ENCODE measurements at places on chromosomes 7 and 10. TPM values are rescaled to one million over a fixed set of nuclear protein-coding genes. Genes with fewer than 3 reads are reported as not detected.

TMEM196 gene
- total RNA-seq = under 0.01 TPM

GRCh38 chr10:30840395-30841050, 191.1 kb downstream of the ZNF438 start:
- peak; percentile 96 for DNase-seq

DNA sequence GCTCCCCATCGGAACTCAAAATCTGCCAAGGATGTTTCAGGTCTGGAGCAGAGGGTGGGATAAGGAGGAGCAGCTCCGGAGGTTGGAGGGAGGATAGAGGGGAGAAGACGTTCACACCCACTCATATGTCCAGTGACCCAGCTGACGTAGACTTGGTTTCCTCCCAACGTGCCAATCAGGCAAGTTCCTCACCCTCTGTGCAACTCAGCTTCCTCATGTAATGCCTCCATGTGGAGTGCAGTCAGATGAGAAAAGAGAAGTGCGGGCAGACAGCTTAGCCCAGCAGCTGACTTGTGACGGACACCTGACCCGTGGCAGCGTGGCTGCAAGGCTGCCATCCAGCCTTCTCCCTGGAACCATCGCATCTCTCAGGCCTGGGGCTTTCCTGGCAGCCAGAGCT, 86.8 kb downstream of the NPTX2 start:
- DNase-seq = no peak

BTBD16 gene
- 1.3 TPM for total RNA-seq

GRCh38 chr10:99412099-99412498, 18.3 kb downstream of the GOT1 start:
- no peak for DNase-seq

STAG3 gene
- 0.89 TPM for total RNA-seq

GRCh38 chr10:36248304-36248981, 606.3 kb upstream of the FZD8 start:
- DNase-seq = peak; percentile 15

MINDY4 gene
- total RNA-seq = 5.2 TPM

GRCh38 chr10:116287906-116288501, 15.0 kb upstream of the GFRA1 start:
- peak; percentile 65 for DNase-seq

- no peak for DNase-seq
These were observed 310.4 kb upstream of the IMMP2L start for GRCh38 chr7:111872450-111873325.

DNA sequence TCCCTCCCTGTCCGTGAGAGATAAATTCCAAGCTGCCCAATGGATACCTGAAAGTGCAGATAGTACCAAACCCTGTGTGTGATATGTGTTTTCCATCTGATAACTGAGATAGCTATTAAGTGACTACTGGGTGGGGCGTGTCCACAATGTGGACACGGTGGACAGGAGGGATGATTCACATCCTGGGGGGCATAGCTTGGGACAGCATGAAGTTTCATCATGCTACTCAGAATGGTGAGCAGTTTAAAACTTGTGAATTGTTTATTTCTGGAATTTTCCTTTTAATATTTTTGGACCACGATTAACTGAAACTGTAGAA, 158.6 kb downstream of the CREB5 start:
- DNase-seq = no peak

DNA sequence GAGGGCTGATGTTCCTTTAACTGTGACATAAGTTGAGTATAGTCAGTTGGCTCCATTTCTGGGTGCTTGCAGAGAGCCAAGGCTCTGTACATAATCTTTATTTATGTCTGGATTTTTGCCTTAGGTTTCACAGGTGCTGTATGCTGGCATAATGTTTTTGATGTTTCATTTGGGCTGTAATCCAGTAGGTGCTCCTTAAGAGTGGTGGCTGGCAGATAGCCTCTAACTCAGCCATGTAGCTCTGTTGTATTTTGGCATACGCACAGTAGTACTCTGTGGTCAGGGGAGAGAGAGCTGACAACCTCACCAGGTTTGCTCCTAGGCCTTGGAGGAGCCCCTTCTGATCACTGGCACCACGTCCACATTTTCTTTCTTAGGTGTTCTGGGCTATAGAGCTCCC, 61.1 kb downstream of the RNF133 start:
- DNase-seq = no peak

NOC3L gene
- total RNA-seq = 27.5 TPM

- DNase-seq = no peak
These were observed 124.8 kb downstream of the MPP7 start for GRCh38 chr10:28177944-28178637.

CRYGN gene
- total RNA-seq = not detected

DNA sequence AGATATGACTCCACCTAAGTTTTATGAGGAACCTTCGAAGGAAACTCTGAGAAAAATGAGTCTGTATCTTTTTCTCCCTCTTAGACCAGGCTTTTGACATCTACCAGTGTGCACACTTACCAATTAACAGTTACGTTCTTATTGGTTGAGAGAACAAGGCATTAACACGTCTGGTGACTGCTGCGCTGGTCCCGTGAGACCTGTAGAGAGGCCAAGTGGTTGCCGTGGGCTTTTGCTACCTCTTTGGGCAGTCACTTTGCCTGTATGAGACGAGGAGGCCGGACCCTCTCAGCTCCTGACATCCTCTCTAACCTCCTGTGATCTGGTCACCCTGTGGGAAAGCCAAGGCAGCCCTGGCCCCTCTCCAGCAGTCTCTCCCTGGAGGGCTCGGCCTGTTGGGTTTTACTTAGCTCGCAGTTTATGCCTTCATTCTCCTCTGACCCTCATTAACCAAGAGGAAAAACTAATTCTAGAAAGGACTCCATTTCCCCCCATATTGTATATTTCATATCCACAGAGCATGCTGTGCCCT, 513.9 kb upstream of the GALNT17 start:
- no peak for DNase-seq

GRCh38 chr7:129169686-129170440, 18.6 kb upstream of the SMO start:
- no peak for DNase-seq

TCTN3 gene
- 25.1 TPM for total RNA-seq

DNA sequence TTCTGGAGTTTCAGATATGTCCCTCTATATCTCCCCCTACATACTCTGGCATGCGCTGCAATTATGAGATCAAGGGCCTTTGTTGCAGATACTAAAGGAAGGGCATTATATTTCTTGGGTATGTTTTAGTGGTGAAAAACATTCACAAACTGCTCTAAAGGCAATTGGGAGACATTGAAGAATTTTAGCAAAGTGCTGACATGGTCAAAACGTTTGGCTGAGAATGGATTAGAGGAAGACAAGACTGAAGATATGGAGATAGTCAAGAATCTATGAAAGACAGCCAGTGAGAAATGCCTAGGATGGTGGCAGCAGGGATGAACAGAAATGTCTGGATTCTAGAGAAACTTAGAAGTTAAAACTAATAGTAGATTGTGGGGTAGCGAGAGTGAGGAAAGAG, 104.5 kb upstream of the CABCOCO1 start:
- no peak for DNase-seq

- DNase-seq = no peak
These were observed 465.3 kb downstream of the PLXDC2 start for GRCh38 chr10:20281579-20281978.

GRCh38 chr10:107275806-107276205, 111.3 kb upstream of the SORCS1 start:
- DNase-seq = peak; percentile 2

- no peak for DNase-seq
These were observed 44.7 kb upstream of the PITRM1 start for GRCh38 chr10:3217301-3217700.

DNA sequence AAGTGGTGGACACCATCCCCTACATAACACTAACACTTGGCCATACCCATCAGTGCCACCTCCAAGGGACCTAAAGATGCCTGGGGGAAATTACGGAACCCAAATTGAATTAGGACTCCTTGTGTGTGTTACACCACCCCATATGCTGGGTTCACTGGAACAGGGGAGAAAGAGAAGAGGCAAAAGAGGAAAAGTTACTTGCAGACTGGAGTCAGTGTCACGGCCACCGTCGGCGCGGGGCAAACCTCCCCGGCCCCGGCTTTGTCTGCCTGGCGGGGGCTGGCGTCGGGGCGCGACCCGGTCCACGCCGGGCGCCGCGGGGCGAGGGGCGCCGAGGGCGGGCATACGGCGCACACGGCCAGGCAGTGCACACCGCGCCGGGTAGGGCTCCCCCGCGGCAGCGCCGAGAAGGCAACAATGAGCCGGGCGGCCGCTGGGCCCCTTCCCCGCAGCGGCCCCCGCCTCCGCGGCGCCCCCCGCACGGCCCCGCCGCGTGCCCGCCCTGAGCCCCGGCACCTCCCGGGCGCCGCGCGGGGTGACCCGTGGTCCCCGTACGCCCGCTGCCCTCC, 171.1 kb downstream of the FAM107B start:
- DNase-seq = no peak

DNA sequence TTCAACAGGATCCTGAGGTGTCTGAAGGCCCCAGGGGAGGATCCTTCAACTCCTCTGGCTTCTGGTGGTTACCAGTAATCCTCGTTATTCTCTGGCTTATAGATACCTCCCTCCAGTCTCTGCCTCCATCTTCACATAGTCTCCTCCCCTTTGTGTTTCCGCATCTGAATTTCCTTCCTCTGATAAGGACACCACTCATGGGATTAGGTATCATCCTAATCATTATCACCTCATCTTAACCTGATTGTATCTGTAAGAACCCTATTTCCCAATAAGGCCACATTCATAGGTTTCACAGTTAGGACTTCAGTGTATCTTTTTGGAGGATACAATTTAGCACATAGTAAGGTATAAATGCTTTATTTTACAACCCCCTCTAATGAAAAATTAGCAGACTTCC, 1189.2 kb downstream of the CNTNAP2 start:
- DNase-seq = no peak

- no peak for DNase-seq
These were observed 3.4 kb downstream of the SCIN start for GRCh38 chr7:12573885-12574284.

GRCh38 chr7:141550386-141551093, 670 bp upstream of the AGK start:
- DNase-seq = no peak

DNA sequence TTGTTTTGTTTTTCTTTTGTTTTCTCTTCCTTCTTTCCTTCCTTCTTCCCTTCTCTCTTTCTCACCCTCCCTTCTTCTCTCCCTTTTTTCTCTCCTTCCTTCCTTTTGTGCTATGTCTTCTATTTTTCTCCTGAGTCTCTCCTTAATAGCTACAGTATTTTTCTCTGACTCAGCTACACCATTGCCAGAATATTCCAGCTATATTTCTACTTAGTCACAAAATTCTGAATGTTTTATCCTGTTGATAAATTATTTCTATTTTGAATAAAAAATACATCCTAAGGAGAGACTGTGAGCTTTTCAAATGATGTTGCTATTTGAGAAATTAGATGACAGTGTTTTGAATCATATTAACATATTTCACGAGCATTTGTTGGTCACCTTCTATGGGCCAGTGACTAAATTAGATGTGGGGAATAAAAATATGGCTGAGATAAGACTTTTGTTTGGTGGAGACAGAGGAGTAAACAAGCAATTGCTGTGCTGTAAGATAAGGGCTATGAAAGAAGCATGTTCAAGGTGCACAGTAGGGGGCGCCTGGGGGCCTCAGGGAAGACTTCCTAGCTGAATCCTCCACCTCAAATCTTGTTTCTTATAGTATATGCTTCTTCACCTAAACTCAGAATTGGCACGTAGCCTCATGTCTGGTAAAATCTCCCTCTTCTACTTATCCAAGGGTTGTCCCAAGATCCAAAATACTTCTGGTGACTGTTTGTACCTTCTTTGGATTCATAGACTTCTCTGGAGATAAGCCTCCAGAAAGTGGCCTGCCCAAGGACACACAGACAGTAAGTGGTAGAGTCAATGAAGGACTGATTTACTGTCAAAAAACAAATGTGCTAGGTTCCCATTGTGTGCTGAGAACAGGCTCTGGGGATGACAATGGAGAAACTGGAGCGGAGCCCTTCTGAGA, 115.5 kb upstream of the CREB5 start:
- DNase-seq = no peak

DNA sequence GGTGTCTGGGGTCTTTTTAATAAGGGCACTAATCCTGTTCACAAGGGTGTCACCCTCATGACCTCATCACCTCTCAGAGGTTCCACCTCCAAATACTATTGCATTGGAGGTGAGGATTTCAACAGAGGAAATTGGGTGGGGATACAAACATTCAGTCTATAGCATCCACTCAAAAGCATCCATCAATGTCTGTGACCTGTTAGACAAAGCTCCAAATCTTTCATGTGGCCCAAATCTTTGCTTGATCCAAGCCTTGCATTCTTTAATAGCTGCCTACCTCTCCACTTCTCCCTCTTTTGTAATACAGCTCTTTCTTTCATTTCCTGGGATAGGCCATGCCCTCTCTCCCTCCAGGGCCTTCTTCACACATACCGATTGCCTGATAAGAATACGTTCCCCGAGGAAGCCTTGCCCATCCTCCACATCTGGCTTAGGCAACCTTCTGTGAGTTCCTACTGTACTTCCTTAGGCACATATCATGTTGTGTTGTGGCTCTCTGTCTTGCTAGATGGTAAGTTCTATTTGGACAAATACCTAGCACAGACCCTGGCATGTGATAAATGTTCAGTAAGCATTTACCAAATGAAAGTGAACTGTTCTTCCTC, 66.1 kb downstream of the CREM start:
- DNase-seq = no peak

GRCh38 chr7:151652111-151652510, 132.4 kb upstream of the RHEB start:
- no peak for DNase-seq

DNA sequence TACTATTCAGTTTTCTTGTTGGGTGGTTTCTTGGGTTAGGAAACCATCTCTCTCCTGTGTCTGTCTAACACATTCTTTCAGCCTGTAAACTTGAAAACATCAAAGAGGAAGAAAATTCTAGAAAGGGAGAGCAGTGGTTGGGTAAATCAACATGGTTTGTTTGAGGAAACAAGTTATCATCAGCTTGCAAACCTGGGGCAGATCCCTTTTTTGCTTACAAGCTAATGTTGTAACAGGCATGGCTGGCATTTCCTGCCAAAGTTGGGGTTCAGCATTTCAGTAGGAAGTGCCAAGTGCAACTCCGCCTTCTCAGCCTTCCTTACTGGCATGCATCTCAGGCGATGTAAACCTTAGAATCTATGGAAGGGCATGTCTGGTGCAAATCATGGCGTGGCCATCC, 112.6 kb downstream of the EEPD1 start:
- DNase-seq = no peak

DNA sequence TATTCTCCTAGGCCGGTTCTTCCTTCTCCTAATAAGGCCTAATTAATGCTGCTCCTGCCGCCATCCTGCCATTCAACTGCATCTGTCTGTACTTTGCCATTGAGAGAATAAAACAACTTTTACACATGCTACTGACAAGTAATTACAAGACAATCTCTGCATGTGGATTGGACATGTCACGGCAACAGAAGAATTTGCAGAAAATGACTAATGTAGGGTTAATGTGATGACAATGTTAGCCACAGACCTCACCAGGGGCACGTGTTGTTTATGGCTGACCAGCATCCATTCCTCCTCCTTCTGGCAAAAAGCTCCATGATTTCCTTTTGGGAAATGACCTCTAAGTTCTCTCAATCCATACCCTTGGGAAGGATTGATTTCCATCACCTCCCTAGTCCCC, 58.0 kb downstream of the NEBL start:
- no peak for DNase-seq

- no peak for DNase-seq
These were observed 50.3 kb upstream of the MACC1 start for GRCh38 chr7:20267482-20267881.

ARID5B gene
- 68.3 TPM for total RNA-seq
